ENCODE measurements at places on chromosomes 11 and 22.

DNA sequence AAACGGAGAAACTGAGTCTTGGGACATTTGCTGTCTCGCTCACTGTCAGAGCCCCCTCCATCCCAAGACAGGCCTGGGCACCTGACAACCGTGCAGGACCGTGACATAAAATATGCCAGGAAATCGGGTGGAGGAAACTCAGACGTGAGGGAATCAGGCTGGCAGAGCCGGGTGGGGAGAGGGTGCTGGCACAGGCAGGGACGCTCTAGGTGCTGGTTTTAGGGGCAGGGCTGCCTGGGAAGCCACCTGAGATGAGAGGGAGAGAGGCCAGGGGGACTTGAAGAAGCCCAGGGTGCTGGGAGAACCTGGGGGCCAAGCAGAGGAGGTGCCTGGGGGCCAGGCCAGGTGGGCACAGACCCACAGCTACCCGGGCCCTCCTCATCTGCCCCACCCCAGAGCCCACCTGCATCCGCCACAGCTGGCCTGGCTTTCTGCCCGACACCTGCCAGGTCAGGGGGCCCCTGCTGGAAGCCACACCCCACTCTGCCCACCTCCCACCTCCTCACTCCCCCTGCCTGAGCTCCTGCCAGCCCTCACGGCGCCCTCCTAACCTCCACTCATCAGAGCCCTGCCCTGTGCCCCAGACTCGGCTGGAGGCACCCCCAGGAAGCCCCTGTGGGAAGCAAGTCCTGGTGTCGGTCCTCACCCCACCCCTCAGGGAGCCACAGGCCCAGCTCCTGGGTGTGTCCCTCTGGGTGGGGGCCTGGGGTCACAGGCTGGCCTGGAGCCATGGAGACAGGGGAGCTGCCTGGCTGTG is 27.3 kb upstream of the MUC5AC start:
- DNase-seq: no peak

GRCh38 chr11:6365659-6366058 is 24.6 kb upstream of the SMPD1 start:
- DNase-seq: no peak

GRCh38 chr11:92659793-92660192 is 309.7 kb upstream of the MTNR1B start:
- no peak for DNase-seq

- DNase-seq: no peak
These were observed 2.6 kb downstream of the EWSR1 start for GRCh38 chr22:29270475-29271271.

DNA sequence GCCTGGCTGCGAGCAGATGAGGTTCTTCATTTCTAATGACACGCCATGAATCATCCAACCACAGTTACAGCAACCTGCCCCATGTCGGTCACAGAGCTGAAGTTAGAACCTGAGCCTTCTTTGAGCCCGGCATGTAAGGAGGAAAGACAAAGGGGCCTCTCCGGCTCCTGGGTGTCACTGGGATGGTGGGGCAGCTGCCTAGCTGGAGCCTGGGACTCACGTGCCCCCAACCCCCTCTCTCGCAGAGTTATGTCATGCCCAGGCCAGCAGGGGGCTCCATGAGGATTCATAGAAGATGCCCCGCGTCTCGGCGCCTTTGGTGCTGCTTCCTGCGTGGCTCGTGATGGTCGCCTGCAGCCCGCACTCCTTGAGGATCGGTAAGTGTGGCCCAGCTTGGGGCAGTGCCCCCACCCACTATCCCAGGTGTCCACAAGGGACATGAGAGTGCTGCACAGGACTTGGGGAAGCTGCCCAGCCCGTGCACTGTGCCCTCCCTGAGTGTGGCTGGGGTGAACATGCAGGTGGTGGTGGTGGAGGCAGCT is 148.5 kb downstream of the GRIK4 start:
- no peak for DNase-seq

DNA sequence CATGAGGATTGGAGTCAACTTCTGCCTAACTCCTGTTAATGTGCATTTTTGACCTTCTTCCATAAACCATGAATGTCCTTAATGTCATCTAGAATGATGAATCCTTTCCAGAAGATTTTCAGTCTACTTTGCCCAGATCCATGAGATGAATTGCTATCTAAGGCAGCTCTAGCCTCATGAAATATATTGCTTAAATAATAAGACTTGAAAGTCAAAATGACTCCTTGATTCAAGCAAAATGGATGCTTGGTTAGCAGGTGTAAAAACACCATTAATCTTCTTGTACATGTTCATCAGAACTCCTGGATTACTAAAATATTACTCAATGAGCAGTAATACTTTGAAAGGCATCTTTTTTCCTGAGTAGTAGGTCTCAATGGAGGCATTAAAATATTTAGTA is 238.5 kb upstream of the ZC3H12C start:
- DNase-seq: no peak

- peak; percentile 10 for DNase-seq
These were observed 6.0 kb upstream of the ACR start for GRCh38 chr22:50731811-50732624.

- DNase-seq: no peak
These were observed 84.6 kb upstream of the LDLRAD3 start for GRCh38 chr11:35859301-35859700.

- DNase-seq: no peak
These were observed 362.7 kb upstream of the DDI1 start for GRCh38 chr11:103673773-103674172.

- DNase-seq: no peak
These were observed 200.1 kb upstream of the POU2AF2 start for GRCh38 chr11:111045407-111045803.

GRCh38 chr11:2311353-2312133 is 9.7 kb downstream of the TSPAN32 start:
- DNase-seq: no peak

GRCh38 chr11:95228081-95228749 is 2.8 kb downstream of the SESN3 start:
- DNase-seq: no peak

- DNase-seq: no peak
These were observed 27.0 kb upstream of the TSPAN18 start for GRCh38 chr11:44699497-44700408.

DNA sequence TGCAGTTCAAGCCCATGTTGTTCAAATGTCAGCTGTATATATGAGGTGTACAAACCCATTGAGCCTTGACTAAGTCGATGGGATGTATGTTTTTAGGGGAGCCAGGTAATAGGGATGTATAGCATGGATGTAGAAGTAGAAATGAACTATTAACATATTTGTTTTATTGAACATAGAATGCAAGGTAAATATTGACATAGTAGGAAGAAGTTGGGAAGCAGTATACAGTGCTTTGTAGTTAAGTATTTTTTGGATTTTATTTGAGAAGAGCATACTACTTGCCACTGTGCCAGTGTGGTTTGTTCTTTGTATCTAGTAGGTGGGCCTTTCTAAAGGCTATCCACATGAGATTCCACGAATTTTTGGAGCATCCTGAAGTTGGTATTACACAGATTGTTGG is 20.8 kb upstream of the NAT10 start:
- no peak for DNase-seq

- no peak for DNase-seq
These were observed 16.3 kb downstream of the CTNND1 start for GRCh38 chr11:57777969-57778317.

- no peak for DNase-seq
These were observed 124.3 kb downstream of the C11orf58 start for GRCh38 chr11:16862726-16863125.

DNA sequence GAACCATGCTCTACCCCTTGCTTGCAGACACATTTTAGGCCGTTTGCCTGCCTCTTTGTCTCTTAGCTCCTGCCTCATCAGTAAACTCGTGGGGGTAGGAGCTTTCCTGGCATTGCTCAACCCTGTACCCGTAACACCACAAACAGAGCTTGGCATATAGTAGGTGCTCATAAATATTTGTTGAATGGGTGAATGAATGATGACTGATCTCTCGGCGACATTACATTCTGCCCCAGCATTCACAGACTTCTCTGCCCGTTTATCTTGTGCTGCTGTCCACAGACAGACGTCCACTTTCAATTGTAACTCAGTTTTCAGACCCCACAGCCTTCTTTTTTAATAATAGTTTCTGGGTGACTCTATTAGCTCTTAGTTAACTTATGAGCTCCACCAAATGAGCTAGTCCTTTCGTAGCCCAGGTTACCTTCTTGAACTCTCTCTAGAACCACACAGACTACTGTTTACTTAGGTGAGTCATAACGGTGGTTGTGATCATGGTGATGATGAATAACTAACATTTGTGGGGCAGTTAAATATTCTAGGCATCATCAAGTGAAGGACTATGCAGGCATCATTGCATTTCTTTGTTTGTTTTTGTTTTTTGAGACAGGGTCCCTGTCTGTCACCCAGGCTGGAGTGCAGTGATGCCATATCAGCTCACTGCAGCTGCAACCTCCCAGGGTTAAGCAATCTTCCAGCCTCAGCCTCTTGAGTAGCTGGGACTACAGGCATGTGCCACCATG is 188.4 kb downstream of the ADAMTS15 start:
- no peak for DNase-seq

DNA sequence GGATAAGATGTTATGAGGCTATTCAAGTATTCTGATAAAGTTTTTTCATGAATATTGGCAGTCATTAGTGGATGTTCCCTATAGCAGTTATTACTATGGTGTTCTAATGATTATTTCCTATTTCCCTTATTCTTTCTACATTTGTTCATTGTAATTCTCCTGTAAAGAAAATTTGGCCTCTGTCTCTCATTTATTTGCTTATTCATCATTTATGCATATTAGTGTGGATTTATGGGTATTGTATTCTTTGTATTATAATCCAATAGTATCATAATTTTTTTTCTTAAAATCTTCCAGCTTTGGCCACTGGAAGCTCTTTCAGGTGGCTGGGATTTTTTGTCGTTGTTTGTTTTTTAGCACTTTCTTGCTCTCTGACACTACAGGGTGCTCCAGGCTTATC is 47.3 kb downstream of the JAM3 start:
- DNase-seq: no peak

GRCh38 chr22:44181033-44181911 is 547 bp downstream of the PARVG start:
- DNase-seq: peak; percentile 53

- no peak for DNase-seq
These were observed 379 bp upstream of the SLC3A2 start for GRCh38 chr11:62880231-62880802.

DNA sequence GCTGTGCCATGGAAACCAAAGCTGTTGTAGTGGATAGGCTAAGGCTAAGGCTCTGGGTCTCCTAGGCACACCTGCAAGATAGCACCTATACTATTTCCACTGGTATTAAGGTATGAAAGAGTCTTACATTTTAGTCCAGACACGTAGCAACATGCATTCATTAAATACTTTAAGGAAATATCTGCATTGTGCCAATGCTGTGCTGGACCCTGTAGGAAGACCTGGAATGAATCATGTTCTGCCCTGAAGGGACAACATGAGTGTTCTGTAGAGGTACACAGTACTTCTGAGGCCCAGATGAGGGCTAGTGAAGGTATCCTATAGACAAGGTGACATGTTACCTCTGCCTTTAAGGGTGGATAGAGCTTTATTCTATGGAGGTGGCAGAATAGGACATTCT is 35.2 kb upstream of the RRM1 start:
- no peak for DNase-seq

- DNase-seq: no peak
These were observed 1.5 kb downstream of the RANGAP1 start for GRCh38 chr22:41284465-41284864.

GRCh38 chr11:75198278-75198973 is 42.1 kb upstream of the TPBGL start:
- no peak for DNase-seq
